Stimulated activated CD8-positive, alpha-beta memory T cell treated with anti-CD3 and anti-CD28 coated beads, Interleukin-15, amount 100 ng/mL, for 1 hour (primary cell): ENCODE measurements at places on chromosomes 7 and 10.

GRCh38 chr10:62582804-62583208 is 208.6 kb downstream of the ZNF365 start:
- DNase-seq = no peak

DNA sequence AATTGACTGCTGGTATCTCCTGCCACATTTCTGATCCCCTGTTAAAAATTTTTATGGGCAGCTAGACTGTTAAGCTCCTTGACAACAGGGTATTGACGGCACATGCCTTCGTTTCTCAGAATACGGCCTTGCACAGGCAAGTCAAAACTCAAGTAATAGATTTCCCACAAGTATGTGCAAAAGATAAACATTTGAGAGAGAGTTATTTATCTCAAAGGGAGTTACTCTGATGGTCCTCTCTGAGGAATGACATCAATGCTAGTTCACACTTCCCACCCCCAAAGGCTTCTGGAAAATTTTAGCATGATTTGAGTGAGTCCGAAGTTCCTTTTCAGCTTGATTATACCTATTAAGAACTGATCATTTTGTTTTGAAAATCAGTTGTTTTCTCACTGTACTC is 71.9 kb downstream of the JCAD start:
- DNase-seq = no peak

DNA sequence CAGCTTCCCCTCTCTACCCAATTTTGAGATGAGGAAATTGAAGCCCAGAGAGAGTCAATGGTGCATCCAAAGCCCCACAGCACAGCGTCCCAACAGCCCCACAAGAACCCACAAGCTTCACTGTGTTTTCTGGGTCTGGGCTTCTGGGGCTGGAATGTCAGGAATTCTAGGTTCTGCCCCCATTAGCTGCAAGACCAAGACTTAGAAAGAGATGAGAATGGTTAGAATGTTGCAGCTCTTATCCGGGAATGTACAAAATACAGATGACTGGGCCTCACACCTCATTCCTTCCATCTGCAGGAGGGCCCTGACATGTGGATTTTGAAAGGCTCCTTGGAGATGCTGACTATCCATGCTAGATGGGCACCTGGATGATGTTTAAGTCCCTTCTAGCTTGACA is 6.0 kb upstream of the SGPL1 start:
- no peak for DNase-seq

GRCh38 chr7:50781381-50782293 is 1.1 kb downstream of the GRB10 start:
- no peak for DNase-seq

DNA sequence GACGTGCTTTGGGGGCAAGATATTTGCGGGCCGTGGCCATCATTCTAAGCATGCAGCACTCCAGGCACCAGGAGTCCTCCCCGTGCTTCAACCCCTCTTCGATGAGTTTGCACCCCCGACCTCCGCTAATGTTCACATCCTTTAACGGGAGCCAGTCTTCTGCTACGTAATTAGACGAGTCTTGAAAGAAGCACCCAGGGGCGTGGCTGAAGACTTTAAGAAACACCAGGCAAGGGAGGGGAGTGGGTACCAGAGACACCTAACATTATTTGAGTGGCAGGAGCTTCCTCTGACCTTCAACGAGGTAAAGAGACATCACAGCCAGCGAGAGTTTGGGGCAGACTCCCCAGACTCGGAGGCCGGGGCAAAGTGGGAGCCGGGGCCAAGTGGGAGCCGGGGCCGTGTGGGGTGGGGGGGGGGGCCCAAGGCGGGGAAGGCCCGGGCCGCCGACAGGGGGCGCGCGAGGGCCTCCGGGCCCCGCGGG is 31.1 kb upstream of the TOMM7 start:
- DNase-seq = no peak

DNA sequence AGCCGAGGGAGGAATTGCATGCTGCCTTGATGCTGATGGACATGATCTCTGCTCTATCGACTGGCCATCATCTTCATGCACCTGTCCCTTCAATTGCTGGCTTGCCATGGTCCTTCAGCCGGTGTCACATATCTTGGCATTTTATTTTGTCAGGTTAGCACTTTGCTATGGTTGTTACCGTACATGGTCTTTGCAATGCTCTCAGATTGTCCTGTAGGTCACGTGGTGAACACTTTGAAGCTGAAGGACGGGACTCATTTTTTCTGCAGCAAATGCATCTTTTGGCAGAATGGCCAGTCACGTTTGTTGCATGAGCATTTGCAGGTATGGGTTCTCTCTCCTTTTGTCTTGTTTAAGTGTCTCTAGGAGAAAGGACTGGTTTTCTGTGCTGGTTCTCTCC is 326.8 kb upstream of the SHH start:
- DNase-seq = no peak

- no peak for DNase-seq
These were observed 370.2 kb downstream of the PHF14 start for GRCh38 chr7:11343818-11344413.

DNA sequence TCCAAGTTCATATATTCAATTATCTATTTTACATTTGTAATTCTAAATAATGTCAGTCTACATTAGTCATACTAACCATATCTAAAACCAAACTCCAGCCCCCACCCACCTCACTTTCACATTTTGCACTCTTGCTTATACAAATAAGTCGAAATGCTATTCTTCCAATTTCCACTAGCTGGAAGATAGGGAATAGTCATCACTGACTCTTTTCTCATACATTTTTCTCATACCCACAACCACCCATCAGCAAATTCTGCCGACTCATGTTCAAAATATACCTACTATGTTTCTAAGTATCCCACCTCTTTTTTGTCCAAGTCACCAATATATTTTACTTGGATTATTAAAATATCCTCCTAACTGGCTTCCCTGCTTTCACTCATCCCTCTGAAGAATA is 93.2 kb upstream of the DGKB start:
- no peak for DNase-seq

- DNase-seq = no peak
These were observed 32.8 kb upstream of the TNRC18 start for GRCh38 chr7:5456409-5456808.

DNA sequence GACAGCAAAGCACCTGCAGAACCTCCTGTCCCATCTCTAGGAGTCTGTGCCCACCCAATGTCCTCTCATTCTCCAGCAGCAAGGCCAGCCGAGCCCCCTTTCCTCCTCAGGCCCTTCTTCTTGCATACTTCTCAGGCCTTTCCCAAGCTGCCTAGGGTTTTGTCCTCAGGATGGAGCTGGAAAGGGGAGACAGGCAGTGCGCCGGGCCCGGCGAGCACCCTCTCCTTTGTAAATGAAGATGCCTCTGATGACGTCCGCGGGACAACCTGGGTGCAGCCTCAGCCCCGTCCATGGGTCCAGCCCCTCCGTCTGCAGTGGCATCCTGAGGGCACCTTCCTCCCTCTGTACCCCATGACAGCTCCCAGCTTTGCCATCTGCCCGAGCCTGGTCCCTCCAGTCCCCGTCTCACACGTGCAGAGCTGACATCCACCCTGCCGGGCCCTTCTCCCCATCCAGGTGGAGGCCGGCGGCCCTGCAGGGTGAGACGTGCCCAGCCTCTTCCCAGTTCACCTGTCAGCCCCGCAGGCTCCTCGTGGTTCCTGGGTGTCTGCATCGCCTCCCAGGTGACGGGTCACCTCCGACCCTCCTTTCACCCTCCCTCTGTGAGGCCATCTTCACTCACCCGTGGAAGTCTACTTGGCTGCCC is 36.4 kb downstream of the JAKMIP3 start:
- no peak for DNase-seq

DNA sequence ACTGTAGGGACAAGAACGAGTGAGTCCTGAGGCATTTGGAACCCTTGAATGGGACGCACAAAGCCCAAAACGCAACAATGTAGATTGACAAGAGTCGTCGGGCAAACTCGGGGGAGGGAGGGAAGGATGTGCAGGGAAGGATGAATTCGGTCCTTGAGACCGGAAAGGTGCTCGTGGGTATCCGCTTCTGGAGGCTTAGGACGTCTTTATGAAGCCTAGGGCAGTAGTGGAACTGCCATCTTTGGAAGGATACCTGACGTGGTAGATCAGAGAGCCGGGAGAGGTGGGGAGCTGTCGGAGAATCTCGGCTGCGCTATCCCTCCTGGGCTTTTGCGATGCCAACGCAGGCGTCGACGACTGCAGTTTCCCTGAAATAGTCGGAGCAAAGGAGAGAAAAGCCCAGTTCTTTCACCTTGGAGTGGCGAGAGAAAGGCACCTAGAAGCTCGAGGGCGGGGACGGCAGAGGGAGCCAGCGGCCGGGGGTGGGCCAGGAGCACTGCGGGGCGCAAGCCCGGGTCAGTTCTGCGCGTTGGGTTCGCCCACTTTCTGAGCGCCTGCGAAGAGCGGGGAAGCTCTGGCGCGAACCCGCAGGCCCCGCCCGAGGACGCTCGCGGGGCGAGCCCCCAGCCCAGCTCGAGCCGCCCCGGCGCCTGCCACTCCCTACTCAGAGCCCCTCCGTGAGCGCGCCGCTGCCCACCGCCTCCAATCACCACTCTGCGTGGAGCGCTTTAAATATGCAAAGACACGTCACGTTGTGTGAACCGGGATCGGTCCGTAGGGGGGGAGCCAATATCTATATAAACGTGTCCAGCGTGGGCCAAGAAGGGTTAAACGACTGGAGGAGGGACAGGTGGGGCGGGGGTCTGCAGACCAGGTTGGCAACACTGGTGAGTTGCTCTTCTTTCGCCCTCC is at the start of gene CYP26C1:
TSS of gene CYP26C1 (plus strand) at position 824 of the 912 bp plus-strand sequence. CDS start 466 bp downstream, outside the sequence.
- DNase-seq = no peak

- no peak for DNase-seq
These were observed 72.1 kb downstream of the CCDC3 start for GRCh38 chr10:12929381-12929780.

DNA sequence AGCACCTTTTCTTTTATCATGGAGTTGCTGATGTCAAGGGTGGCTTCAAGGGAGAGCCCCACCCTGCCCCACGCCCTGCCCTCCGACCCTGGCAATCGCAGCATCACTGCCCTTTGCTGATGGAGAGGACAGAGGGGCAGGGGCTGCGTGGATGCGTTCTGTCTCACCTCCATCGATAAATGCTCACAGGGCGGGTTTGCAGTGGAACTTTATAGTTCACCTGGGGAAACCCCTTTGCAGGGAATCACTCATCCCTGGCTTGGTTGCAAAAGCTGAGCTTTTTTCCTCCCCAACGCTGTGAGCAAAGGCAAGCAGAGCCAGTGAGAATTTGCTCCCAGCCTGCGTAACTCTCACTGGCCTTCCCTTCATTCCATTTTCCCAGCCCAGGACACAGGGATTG is 176.8 kb downstream of the WDR37 start:
- no peak for DNase-seq

- no peak for DNase-seq
These were observed 202.2 kb downstream of the RAMP3 start for GRCh38 chr7:45359776-45360175.

GRCh38 chr7:141729020-141729419 is 9.1 kb upstream of the SSBP1 start:
- DNase-seq = no peak

- DNase-seq = no peak
These were observed 891.9 kb downstream of the CNTNAP2 start for GRCh38 chr7:147008530-147008929.

DNA sequence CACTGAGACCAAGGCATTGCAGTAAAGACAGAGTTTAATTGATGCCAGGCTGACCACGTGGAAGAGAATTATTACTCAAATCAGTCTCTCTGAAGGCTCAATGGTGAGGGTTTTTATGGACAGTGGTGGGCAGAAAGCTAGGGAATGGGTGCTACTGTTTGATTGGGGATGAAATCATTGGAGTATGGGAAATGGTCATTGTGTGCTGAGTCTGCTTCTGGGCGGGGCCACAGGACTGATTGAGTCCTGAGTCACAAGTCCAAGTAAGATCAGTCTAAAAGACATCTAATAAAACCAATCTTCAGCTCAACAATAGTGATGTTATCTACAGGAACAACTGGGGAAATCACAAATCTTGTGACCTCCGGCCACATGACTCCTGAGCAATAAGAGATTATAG is 868.4 kb downstream of the SORCS3 start:
- DNase-seq = no peak

- no peak for DNase-seq
These were observed 454.3 kb downstream of the PLXNA4 start for GRCh38 chr7:132121987-132122386.

GRCh38 chr7:1843271-1843861 is 173.3 kb downstream of the ELFN1 start:
- DNase-seq = no peak

DNA sequence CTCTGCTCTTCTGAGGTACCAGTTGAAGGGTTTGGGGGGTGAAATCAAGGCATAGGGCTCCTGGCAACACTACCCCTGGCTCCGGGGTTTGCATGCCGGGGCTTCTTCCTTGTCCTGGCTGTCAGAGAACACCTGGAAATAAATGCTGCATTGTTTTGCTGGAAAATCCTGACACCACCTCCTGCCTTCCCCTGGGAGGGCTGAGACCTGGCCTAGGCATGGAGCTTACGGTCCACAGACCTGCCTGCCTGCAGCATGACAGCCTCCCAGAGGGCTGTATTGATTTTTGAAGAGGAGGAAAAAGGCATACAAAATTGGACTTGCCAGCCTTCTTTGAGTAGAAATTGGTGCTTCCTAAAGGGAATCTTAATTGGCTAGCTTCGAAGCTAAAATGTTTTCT is 227.1 kb downstream of the MGMT start:
- no peak for DNase-seq

DNA sequence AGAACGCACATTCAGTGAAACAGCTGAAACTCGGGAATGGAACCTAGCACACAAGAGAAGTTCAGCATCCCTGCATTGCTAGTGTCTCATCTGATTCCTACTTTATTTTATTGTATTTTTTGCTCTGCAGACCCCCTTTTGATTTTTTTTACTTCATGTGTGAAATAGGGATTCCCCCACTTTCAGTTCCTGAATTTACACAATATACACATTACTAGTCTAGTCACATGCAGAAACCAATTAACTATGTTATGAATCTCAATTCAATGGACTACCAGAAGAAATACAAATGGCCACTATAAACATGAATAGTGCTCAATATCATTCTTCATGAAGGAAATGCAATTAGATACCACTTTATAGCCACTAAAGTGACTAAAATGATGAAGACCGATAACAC is 386.1 kb upstream of the COBL start:
- DNase-seq = no peak

- DNase-seq = no peak
These were observed 772 bp upstream of the ZSCAN25 start for GRCh38 chr7:99615989-99616358.

- DNase-seq = no peak
These were observed 32.4 kb downstream of the BTBD16 start for GRCh38 chr10:122303271-122304053.

GRCh38 chr7:147432079-147432478 is 1158.5 kb upstream of the C7orf33 start:
- DNase-seq = no peak

DNA sequence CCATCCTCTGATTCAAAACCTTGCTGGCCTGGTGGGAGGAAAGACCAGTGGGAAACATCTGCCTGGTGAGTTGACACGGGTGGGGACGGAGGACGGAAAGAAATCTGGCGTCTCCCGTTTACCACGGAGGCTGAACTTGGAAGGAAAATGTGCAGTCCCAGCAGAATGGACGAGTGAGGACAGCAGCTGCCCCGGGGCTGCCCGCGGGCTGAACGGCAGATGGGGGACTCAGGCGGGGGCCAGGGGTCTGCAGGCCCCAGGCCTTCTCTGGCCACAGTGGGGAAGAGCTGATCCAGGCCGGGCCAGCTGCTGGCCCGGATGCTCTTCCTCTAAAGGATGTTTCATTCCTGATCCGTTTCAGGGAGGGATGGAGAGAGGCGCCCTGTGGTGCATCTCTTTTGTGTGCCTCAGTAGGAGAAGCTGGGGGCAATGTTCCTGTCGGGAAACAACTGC is 147.5 kb upstream of the CHST15 start:
- DNase-seq = no peak
